ENCODE measurements at places on chromosomes 2 and 18.

DNA sequence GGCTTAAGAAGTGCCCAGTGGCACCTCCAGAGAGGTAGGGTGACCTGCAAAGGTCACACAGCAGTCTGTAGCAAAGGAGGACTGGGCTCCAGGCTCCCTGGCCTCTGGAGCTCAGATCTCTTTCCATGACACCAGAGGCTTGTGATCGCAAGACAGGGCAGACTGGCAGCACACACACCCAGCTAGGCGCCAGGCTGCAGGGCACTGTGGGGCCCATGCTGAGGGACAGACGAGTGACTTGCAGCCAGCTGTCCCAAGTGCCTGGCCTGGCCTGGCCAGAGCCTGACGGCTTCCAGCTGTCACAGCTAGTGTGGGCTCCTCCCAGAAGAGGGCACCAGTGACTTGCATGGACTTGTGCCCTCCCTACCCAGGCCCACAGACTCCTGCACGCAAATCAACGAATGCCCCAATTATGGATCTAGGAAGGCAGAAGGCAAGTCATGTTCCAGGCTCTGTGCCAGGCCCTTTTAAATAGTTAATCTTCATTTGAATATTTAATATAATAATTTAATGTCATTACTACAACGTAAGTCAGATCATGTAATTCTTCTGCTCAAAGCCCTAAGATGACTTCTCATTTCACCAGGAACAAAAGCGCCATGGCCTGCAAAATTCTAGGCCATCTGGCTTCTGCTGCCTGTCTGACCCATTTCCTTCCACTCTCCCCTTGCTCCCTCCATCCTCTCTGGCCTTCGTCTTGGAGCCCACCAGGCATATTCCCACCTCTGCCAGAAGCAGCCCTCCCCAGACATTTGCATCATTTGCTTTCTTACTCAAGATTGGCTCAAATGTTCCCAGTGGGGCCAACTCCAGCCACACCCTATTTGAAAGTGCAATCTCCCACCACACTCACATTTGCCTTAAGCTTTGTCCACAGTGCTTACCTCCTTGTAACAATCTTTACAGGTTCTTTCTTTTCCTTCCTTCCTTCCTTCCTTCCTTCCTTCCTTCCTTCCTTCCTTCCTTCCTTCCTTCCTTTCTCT, 3.7 kb upstream of the SPEG start:
- no peak for DNase-seq
- peaks cover 4% of the 10 kb centered on the region for H3K27me3 ChIP-seq
- H3K4me1 ChIP-seq: no peaks in the 10 kb centered on the region
- H3K36me3 ChIP-seq: no peaks in the 10 kb centered on the region
- H3K4me3 ChIP-seq: no peak overlapping the region

GRCh38 chr2:222751238-222751637, 79.8 kb downstream of the MOGAT1 start:
- no peaks in the 10 kb centered on the region for H3K4me1 ChIP-seq
- DNase-seq: no peak
- no peaks in the 10 kb centered on the region for H3K27me3 ChIP-seq
- H3K36me3 ChIP-seq: no peaks in the 10 kb centered on the region
- H3K4me3 ChIP-seq: no peak overlapping the region
- H3K27ac ChIP-seq: no peak overlapping the region

GRCh38 chr2:68714866-68715265, 19.7 kb upstream of the ARHGAP25 start:
- no peak overlapping the region for H3K4me3 ChIP-seq
- no peaks in the 10 kb centered on the region for H3K27me3 ChIP-seq

DNA sequence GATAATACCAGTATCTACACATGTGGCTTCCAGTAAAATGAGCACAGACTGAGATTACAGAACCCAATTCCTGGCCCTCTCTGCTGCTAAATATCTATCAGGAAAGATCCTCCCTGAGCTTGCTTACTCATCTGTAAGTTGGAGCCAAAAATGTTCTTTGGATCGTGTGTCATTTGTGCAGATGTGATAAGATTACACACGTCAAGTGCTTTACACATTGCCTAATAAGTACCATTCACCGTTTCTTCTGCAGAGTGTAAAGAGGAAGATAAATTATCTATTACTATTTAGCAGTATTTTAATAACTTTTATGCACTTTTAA, 23.2 kb upstream of the SLC20A1 start:
- H3K36me3 ChIP-seq: no peaks in the 10 kb centered on the region
- H3K4me3 ChIP-seq: no peak overlapping the region
- peaks cover 13% of the 10 kb centered on the region for H3K4me1 ChIP-seq
- H3K27me3 ChIP-seq: no peaks in the 10 kb centered on the region
- no peak overlapping the region for H3K27ac ChIP-seq

DNA sequence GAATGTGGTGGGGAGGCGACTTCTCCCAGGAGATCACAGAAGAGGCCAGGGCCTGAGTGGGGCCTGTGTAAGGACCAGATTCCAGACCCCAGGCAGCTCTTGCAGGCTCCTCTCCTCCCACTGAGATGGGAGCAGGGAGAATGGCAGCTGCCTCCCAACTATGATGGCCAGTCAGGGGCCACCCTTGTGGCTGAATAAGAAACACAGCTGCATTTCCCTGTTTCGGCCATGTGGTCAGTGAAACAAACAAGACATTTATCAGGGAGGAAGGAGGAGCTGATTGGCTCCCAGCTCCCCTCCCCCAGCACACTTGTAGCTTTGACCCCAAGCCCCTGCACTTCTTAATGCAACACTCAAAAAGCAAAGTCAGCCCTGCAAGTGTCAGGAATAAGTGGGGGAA, 143.5 kb downstream of the CELF4 start:
- no peaks in the 10 kb centered on the region for H3K36me3 ChIP-seq
- no peak overlapping the region for H3K4me3 ChIP-seq
- H3K27ac ChIP-seq: no peak overlapping the region
- no peak for DNase-seq
